ENCODE measurements at places on chromosomes 3 and 15.

- DNase-seq = no peak
Observed at GRCh38 chr3:194995334-194995733, 275.6 kb downstream of the XXYLT1 start.

GRCh38 chr3:41024031-41024836 lies 175.1 kb upstream of the CTNNB1 start:
- no peak for DNase-seq

GRCh38 chr3:77871436-77871835 lies 831.5 kb downstream of the ROBO2 start:
- no peak for DNase-seq

GRCh38 chr15:63296195-63296594 lies 18.8 kb downstream of the APH1B start:
- DNase-seq = no peak

DNA sequence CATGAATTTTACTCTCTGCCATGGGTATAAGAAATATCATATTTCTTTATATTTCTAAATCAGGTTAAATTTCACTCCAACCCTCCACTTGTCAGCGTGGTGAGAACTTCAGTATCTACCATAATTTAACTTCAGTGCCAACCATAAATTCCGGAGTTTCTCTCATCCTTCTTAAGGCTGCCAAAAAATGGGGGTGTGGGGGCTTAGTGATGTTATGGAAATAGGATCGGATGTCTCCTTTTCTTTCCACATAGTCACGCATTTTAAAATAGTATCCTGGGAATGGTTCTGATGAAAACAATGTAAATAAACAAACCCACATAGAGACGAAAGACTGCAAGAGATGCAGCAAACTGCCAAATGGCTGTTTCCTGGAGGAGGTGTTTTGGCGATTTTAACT lies 12.9 kb upstream of the FAM3D start:
- no peak for DNase-seq

GRCh38 chr15:78006567-78007205 lies 70.8 kb downstream of the TBC1D2B start:
- no peak for DNase-seq

GRCh38 chr15:67685008-67685599 lies 140.2 kb upstream of the SKOR1 start:
- no peak for DNase-seq

DNA sequence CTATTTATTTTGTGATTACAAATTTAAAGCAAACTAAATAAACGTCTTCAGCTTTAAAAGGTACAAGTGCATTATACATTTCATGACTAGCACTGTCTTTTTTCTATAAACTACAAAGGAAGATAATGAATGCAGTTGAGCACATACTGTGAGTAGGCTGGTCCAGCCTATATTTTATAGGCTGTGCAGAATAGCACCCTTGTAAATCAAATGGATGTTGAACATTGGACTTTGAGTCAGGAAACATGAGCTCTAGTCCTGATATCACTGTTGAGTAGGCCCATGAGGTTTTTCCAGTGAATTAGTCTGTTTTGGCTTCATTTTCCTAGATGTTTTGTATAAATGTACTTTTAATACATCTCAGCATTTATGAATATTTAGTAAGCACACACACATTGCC lies 447.3 kb upstream of the KCNMB2 start:
- DNase-seq = no peak

DNA sequence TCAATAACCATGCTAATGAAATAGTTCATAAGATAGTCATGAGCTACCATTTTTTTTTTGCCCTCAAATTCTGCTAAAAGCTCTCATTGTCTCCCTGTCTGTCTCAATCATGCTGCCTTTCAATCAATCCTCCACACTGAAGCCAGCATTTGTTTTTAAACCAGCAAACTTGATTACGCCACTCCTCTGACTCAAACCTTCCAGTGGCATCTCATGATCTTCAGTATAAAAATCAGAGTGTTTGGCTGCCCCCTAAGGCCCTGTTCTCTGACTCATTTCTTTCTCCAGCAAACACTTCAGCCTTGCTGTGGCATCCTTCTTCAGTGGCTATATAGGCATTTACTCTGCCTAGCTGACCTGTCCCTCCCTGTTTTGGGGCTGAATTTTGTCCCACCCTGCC lies 36.0 kb upstream of the EOMES start:
- DNase-seq = no peak

- no peak for DNase-seq
Observed at GRCh38 chr3:103585809-103586208, 1151.0 kb downstream of the ZPLD1 start.

Measured in stimulated activated CD8-positive, alpha-beta memory T cell treated with anti-CD3 and anti-CD28 coated beads, Interleukin-15, amount 100 ng/mL, for 24 hours (primary cell).